Gastroesophageal sphincter (tissue), 4 donors: ENCODE measurements at places on chromosomes 1 and 21.

GRCh38 chr1:165787741-165788140 lies 19.1 kb upstream of the TMCO1 start:
- H3K36me3 ChIP-seq: no peaks in the 10 kb centered on the region
- no peak for ATAC-seq
- H3K4me1 ChIP-seq: no peaks in the 10 kb centered on the region

- H3K4me1 ChIP-seq: no peaks in the 10 kb centered on the region
- no peaks in the 10 kb centered on the region for H3K36me3 ChIP-seq
- ATAC-seq: no peak
- no peak overlapping the region for H3K27ac ChIP-seq
- no peak overlapping the region for H3K4me3 ChIP-seq
- no peaks in the 10 kb centered on the region for H3K27me3 ChIP-seq
These were observed 187.3 kb downstream of the VAV3 start for GRCh38 chr1:107777664-107778047.

GRCh38 chr1:220224611-220225124 lies 47.6 kb downstream of the RAB3GAP2 start:
- H3K27me3 ChIP-seq: no peaks in the 10 kb centered on the region
- no peaks in the 10 kb centered on the region for H3K36me3 ChIP-seq
- H3K4me3 ChIP-seq: no peak overlapping the region
- no peak overlapping the region for H3K27ac ChIP-seq
- peaks cover 3% of the 10 kb centered on the region for H3K4me1 ChIP-seq

- no peak for ATAC-seq
- no peaks in the 10 kb centered on the region for H3K27me3 ChIP-seq
- H3K4me3 ChIP-seq: no peak overlapping the region
- no peak overlapping the region for H3K27ac ChIP-seq
- no peaks in the 10 kb centered on the region for H3K4me1 ChIP-seq
These were observed 346.8 kb downstream of the BRINP2 start for GRCh38 chr1:177517546-177517945.

- H3K27me3 ChIP-seq: peaks cover 13% of the 10 kb centered on the region
- H3K27ac ChIP-seq: no peak overlapping the region
- ATAC-seq: no peak
- no peaks in the 10 kb centered on the region for H3K36me3 ChIP-seq
These were observed 185.3 kb upstream of the POU3F1 start for GRCh38 chr1:38231941-38232340.

DNA sequence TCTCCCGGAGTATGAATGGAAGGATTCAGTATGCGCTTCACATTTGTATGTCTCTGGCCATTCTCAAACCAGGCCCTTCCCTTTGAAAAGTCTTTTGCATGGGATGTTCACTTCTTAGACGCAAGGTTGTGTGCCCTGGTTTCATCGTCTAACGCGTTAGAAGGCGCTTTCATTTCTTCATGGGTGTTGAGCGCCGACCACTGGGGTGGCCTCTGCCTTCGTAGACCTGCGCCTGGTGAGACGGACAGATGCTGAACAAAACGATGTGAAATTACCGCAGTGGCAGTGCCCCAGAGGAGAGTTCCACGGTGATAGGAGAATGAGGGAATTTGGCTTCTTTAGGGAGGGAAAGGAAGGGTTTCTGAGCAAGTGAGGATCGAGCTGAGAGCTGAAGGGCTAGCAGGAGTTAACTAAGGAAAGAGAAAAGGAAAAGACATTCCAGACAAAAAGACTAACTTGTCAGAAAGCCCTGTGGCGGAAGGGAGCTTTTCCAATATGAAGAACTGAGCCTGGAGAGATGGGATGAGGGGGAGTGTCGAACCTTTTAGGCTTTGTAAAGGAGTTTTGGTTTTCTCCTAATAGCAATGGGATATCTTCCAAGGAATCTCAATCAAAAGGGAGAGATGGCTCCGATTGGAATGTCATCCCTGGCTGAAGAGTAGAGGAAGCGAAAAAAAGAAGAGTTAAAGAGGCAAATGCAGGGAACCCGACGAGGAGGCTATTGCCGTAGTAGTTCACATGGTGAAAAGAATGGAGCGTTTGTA lies 951 bp downstream of the GGPS1 start:
- ATAC-seq: no peak
- H3K4me3 ChIP-seq: peak overlapping the region; percentile 70
- peaks cover 74% of the 10 kb centered on the region for H3K4me1 ChIP-seq
- H3K27ac ChIP-seq: peak overlapping the region; percentile 93
- no peaks in the 10 kb centered on the region for H3K27me3 ChIP-seq

DNA sequence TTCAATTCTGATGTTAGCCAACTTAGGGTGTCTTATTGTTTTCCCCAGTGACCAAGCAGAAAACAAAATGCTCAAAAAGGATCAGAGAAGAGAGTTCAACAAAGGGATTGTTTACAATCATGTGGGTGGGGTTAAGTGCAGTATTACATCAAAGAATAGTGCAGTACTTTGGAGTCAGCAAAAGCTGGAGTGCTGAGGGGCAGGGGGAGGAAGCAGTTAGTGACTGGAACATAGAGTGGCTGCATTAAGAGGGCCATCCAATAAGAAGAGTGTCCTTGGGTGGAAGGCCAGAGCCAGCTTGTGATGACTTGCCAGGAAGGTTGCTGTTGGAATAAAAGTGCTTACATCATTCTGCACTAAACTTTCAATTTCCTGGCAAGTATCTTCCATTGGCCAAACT lies 175.5 kb downstream of the CYYR1 start:
- no peak overlapping the region for H3K27ac ChIP-seq
- no peak for ATAC-seq
- no peaks in the 10 kb centered on the region for H3K4me1 ChIP-seq
- no peaks in the 10 kb centered on the region for H3K27me3 ChIP-seq

- peak overlapping the region; percentile 31 for H3K27ac ChIP-seq
- no peak for ATAC-seq
- no peaks in the 10 kb centered on the region for H3K27me3 ChIP-seq
These were observed 77.9 kb downstream of the POFUT2 start for GRCh38 chr21:45209685-45210284.

DNA sequence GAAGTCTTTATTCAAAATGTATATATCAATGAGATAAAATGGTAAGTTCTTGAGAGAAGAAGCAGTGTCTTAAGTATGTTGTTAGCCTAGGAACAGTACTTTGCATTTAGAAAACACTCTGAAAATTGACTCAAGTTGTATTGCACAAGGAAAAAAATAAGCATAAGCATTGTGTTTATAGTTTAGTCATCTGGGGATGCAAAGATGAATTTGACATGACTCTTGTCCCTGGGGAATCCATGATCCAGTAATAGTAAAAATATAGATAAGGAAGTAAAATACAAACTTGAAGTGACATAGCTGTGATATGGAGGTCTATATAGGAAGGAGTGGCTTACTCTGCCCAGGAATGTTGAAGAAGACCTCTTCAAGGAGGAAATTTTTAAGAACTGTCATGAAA lies 185.0 kb upstream of the PTBP2 start:
- no peaks in the 10 kb centered on the region for H3K27me3 ChIP-seq
- no peaks in the 10 kb centered on the region for H3K36me3 ChIP-seq
- peaks cover 15% of the 10 kb centered on the region for H3K4me1 ChIP-seq
- peak overlapping the region; percentile 79 for H3K27ac ChIP-seq
- H3K4me3 ChIP-seq: no peak overlapping the region

- no peak overlapping the region for H3K4me3 ChIP-seq
- peak overlapping the region; percentile 91 for H3K27ac ChIP-seq
- peak; percentile 50 for ATAC-seq
- H3K4me1 ChIP-seq: peaks cover 38% of the 10 kb centered on the region
- H3K27me3 ChIP-seq: no peaks in the 10 kb centered on the region
These were observed 48.9 kb downstream of the AHDC1 start for GRCh38 chr1:27554759-27555699.

GRCh38 chr1:234134878-234135277 lies 230.4 kb downstream of the SLC35F3 start:
- peaks cover 5% of the 10 kb centered on the region for H3K27me3 ChIP-seq
- H3K4me1 ChIP-seq: no peaks in the 10 kb centered on the region
- ATAC-seq: no peak

GRCh38 chr1:228417483-228418203 lies 982 bp upstream of the TRIM17 start:
- no peaks in the 10 kb centered on the region for H3K36me3 ChIP-seq
- no peak overlapping the region for H3K4me3 ChIP-seq
- peaks cover 3% of the 10 kb centered on the region for H3K4me1 ChIP-seq
- no peak overlapping the region for H3K27ac ChIP-seq
- ATAC-seq: no peak
- peaks cover 76% of the 10 kb centered on the region for H3K27me3 ChIP-seq

GRCh38 chr1:159947942-159948341 lies 2.5 kb upstream of the IGSF9 start:
- no peaks in the 10 kb centered on the region for H3K36me3 ChIP-seq
- peaks cover 16% of the 10 kb centered on the region for H3K4me1 ChIP-seq
- H3K27me3 ChIP-seq: peaks cover 22% of the 10 kb centered on the region
- H3K4me3 ChIP-seq: no peak overlapping the region

DNA sequence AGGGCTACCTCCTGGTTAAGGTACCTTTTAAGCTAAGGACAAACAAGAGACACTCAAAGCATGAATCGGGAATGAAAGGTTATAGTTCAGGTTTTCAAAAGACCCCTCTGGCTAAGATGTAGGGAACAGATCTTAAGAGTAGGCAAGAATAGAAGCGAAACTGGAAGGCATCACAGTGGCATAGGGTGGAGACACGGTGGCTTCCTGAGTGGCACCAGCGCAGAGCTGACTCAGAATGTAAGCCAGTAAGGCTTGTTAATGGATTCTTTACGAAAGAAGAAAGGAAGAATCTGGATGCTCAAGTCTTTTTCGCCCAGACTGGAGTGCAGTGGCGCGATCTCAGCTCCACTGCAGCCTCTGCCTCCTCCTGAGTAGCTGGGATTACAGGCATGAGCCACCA lies 21.2 kb downstream of the PADI6 start:
- no peak for ATAC-seq
- peaks cover 11% of the 10 kb centered on the region for H3K27me3 ChIP-seq
- no peak overlapping the region for H3K4me3 ChIP-seq
- no peak overlapping the region for H3K27ac ChIP-seq

- H3K27ac ChIP-seq: no peak overlapping the region
- H3K4me3 ChIP-seq: no peak overlapping the region
- peaks cover 7% of the 10 kb centered on the region for H3K4me1 ChIP-seq
- no peaks in the 10 kb centered on the region for H3K36me3 ChIP-seq
These were observed 110.3 kb downstream of the SEC16B start for GRCh38 chr1:177859572-177859971.

- H3K27ac ChIP-seq: no peak overlapping the region
- no peaks in the 10 kb centered on the region for H3K4me1 ChIP-seq
- H3K36me3 ChIP-seq: peaks cover 24% of the 10 kb centered on the region
- no peak overlapping the region for H3K4me3 ChIP-seq
- ATAC-seq: no peak
These were observed 59.4 kb downstream of the GPR137B start for GRCh38 chr1:236201786-236202185.

DNA sequence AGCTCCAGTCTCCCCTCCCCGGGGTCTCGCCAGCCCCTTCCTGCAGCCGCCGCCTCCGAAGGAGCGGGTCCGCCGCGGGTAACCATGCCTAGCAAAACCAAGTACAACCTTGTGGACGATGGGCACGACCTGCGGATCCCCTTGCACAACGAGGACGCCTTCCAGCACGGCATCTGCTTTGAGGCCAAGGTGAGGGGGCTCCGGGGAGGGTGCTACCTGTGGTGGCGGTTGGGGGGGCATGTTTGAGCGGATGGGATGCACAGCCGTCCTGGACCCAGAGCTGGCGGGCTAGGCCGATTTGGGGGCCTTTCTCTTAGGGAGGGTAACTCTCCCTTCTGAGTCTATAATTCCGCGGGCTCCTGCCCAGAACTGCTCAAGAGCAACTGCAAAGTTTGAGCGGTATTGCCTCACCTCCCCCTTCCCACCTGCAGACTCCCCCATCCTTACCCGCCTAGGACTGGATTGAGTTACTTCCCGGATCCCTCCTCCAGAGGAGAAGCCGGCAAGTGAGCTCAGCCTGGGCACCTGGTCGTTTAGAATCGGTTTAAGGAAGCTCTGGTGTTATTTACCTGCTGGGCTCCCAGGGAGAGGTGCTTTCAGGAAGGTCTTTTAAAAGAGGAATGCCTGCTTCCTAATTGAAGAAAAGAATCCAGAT lies 730 bp downstream of the NOS1AP start:
- H3K27ac ChIP-seq: no peak overlapping the region
- H3K4me3 ChIP-seq: peak overlapping the region; percentile 44
- H3K4me1 ChIP-seq: peaks cover 32% of the 10 kb centered on the region
- no peaks in the 10 kb centered on the region for H3K36me3 ChIP-seq
- H3K27me3 ChIP-seq: peaks cover 5% of the 10 kb centered on the region

DNA sequence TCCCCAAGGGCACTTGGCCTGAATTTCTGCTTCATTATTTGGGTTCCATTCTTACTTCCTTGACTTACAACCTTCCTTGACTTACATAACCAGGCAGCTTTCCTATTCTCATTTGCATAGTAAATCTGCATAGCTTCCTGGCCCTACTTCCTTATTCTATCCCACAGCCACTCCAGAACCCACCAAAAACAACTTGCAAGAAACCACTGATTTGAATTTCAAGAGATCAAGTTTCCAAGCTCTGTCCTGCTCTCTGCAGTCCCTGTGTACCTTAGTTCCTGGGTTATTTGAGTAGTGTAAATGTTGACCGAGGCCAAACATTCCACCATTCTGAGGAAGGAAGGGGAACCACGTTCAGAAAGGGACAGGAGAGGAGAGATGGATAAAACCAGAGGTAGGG lies 603.3 kb downstream of the PTPRC start:
- no peak for ATAC-seq
- H3K4me1 ChIP-seq: no peaks in the 10 kb centered on the region
- H3K27ac ChIP-seq: no peak overlapping the region
- no peaks in the 10 kb centered on the region for H3K27me3 ChIP-seq
- no peaks in the 10 kb centered on the region for H3K36me3 ChIP-seq

DNA sequence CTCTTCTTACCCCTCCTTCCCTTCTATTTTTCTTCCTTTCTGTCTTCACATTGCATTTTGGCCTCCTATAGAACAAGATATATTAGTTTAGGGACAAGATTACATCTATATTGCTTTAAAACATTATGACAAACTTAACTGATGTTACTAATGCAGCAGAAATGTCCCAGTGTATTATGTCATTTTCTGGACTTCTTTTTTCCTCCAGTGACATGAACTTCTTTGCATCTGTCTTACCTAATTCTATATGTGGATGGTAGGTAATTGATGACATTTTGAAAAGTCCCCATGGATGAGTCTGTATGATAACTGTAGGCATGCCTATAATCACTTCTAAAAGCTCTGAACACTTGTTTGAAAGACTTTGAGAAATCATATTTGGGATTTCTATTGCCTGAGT lies 89.5 kb downstream of the FNBP1L start:
- H3K27me3 ChIP-seq: no peaks in the 10 kb centered on the region
- H3K27ac ChIP-seq: no peak overlapping the region
- H3K4me1 ChIP-seq: no peaks in the 10 kb centered on the region
- no peak for ATAC-seq

DNA sequence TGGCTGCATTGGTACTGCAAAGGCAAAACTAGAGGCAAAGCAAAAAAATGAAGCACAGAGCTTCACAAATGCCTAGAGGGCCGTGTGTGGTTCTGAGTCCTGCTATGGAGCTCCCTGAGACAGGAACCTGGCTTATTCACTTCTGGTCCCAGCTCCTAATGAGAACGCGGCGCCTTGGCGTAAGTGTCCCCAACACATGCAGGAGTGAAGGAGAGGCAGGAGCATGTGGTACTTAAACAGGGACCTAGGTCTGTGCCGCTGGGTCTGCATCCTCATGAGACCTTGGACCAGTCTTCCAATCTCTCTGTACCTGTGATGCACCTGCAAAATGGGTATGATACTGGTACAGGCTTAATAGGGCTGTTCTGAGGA lies 14.4 kb upstream of the SLC2A7 start:
- no peak for ATAC-seq
- H3K27me3 ChIP-seq: no peaks in the 10 kb centered on the region
- no peaks in the 10 kb centered on the region for H3K36me3 ChIP-seq
- H3K27ac ChIP-seq: no peak overlapping the region
- no peak overlapping the region for H3K4me3 ChIP-seq
- no peaks in the 10 kb centered on the region for H3K4me1 ChIP-seq
